ENCODE measurements at places on chromosomes 13 and 19.
A peak's percentile ranks its signal among the peaks of the same experiment; 100 is the strongest.

DNA sequence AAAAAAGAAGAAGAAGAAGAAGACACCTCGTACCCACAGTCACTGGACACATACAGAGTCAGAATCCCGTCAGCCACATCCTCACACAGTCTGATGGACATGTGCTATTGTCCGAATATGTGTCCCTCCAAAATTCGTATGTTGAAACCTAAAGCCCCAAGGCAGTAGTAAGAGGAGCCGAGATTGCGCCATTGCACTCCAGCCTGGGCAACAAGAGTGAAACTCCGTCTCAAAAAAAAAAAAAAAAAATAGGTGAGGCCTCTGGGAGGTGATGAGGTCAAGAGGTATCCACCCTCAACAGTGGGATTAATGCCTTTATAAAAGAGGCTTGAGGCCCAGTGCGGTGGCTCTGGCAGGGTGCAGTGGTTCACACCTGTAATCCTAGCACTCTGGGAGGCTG is 2.6 kb upstream of the DENND1C start:
- DNase-seq: no peak

- no peak for DNase-seq
Observed at GRCh38 chr13:99665711-99666110, 164.4 kb downstream of the TM9SF2 start.

- no peak for DNase-seq
Observed at GRCh38 chr19:2733930-2734588, 5.8 kb downstream of the SLC39A3 start.

DNA sequence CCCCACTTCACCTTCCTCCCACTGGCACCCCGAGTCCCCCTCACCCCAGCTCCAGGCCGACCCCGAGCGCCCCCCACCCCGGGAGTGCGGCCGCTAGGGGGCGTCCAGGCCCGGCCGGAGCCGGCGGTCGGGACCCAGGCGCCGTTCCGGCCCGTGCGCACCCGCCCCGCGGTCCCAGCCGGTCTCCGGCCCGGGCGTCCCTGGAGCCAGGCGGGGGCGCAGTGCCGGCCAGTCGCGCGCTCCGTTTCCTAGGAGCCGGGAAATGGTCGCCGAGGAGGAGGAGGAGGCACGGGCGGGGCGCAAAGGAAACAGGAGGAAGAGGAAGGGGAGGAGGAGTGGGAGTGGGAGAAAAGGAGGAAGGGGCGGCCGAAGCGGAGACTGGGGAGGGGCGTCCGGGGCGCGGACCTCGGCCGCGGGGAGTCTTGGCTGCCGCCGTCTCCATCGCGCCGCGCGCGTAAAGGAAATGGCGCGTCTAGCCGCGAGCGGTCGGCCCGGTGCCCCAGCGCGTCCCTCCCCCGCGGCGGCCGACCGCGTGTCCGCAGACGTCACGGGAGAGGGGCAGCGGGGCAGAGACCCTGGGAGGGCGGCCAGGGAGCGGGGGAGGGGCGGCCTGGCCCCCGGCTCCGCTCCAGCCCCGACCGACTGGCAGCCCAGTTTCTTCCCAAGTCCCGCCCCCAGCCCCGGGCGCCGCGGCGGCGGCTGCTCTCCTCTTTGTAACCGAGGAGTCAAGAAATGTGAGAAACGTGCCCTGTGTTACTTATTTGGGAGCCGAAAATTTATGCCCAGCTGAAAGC is 1.1 kb upstream of the KCTD15 start:
- DNase-seq: peak; percentile 93

GRCh38 chr19:56566904-56567273 is 379 bp upstream of the ZNF470 start:
- peak; percentile 63 for DNase-seq

GRCh38 chr13:97249796-97250495 is 27.8 kb downstream of the MBNL2 start:
- DNase-seq: no peak

DNA sequence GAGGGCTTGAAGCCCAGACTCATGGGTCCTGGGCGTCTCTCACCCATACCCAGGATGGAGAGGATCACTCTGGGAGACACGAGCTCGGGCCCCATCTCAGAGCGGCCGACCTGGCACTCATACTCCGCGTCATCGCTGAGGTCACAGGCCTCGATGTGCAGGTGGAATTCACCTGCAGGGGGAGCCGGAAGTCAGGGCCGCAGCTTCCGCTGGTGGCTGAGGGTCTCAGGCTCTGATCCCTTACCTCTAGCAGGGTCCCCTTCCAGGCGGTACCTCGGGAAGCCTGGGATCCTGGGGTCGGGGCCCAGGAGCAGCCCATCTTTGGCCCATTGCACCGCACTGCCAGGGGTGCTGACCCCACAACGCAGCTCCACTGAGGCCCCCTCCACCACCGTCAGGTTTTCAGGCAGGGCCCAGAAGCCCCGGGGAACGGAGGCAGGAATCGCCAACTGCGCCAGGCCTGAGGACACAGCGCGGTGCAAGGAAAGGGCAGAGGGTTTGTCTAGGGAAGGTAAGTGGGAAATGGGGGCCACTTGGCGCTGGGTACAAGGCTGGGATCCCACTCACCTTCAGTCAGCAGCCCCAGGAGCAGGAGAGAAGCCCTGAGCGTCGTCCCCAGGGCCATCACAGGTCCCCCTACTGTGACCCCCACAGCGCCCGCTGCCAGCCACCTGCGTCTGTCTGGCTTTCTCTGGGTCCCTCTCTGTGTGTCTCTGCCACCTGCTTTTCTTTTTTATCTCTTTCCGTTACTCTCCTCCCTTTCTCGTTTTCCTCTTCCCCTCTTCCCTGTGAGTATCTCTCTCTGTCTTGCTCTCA is 883 bp downstream of the NPHS1 start:
- peak; percentile 57 for DNase-seq

GRCh38 chr19:33406521-33407139 is 33.1 kb downstream of the CEBPG start:
- peak; percentile 89 for DNase-seq

- DNase-seq: peak; percentile 43
Observed at GRCh38 chr19:1211494-1212234, 6.1 kb downstream of the STK11 start.

DNA sequence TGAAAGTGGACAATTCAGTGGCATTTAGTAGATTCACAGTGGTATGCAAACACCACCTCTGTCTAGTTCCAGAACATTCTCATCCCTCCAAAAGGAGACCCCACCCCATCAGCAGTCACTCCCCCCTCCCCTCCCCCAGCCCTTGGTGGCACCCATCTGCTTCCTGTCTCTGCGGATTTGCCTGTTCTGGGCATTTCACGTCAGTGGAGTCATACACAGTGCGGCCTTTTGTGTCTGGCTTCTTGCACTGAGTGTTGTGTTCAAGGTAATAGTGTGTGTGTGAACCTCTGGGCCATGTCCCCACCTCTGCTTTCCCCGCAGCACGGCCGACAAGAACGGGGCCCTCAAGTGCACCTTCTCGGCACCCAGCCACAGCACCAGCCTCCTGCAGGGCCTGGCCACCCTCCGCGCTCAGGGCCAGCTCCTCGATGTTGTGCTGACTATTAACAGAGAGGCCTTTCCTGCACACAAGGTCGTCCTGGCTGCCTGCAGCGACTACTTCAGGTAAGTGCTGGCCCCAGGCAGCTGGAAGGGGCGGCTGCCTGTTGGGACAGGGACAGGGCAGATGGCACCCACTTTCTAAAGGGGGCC is 19.4 kb upstream of the CRTC1 start:
- DNase-seq: no peak

DNA sequence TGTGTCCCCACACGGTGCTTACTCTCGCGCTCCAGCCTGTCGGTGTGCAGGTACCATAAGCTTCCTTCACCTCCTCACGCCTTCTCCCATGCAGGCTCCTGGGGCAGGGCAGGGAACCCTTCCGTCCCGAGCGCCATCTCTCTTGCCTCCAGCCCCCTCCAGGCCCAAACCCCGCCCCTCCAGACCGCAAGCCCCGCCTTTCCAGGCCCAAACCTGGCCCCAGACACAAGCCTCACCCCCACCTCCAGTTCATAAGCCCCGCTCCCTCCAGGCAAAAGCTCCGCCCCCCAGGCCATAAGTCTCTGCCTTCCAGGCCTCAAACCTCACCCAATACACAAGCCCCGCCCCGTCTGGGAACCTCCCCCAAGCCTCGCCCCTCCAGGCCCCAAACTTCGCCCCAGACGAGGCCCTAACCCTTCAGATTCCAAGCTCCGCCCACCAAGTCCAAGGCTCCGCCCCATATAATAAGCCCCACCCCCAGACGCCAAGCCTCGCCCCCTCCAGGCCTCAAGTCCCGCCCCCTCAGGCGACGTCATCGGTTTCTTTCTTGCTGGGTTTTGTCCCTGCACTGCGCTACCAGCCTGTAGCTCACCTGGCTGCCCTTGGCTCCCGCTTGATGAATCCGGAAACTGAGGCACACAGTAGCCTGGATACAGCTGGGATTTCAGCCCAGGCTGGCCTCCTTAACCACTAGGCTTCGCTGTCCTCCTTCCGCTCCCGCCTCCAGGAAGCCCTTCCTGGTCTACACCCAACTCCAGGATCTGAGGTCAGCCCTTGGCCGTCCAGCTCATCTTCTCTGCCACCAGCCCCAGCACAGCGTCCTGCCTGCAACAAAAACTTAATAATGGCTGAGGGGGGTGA is 16.1 kb downstream of the MKNK2 start:
- peak; percentile 53 for DNase-seq

GRCh38 chr19:35462476-35462953 is 14.5 kb downstream of the FFAR2 start:
- DNase-seq: no peak

GRCh38 chr13:89432997-89433396 is 1761.8 kb downstream of the SLITRK5 start:
- DNase-seq: no peak

- peak; percentile 87 for DNase-seq
Observed at GRCh38 chr19:507286-508203, at the start of gene TPGS1. Gene TPGS1 (plus strand): TSS chr19:507497. CDS start chr19:507507, 10 bp downstream.

- DNase-seq: no peak
Observed at GRCh38 chr13:43203781-43204180, 180.4 kb downstream of the DNAJC15 start.

DNA sequence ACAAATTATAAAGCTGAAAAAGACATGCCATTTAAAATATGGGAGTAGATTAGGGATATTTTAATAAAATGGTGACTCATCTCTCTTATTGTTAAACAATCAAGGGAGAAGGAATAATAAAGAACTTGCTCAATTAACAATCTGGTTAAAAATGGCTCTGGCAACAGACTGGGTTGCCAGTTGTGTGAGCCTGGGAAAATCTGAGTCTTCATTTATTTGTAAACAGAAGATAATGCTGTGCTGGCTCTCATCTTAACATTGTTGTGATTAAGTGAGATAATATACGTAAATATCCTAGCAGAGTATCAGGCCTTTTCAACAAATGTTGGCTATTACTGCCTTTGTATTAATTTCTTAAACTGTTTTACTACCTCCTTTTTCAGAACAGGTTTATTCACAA is 453.3 kb downstream of the DIAPH3 start:
- DNase-seq: no peak

DNA sequence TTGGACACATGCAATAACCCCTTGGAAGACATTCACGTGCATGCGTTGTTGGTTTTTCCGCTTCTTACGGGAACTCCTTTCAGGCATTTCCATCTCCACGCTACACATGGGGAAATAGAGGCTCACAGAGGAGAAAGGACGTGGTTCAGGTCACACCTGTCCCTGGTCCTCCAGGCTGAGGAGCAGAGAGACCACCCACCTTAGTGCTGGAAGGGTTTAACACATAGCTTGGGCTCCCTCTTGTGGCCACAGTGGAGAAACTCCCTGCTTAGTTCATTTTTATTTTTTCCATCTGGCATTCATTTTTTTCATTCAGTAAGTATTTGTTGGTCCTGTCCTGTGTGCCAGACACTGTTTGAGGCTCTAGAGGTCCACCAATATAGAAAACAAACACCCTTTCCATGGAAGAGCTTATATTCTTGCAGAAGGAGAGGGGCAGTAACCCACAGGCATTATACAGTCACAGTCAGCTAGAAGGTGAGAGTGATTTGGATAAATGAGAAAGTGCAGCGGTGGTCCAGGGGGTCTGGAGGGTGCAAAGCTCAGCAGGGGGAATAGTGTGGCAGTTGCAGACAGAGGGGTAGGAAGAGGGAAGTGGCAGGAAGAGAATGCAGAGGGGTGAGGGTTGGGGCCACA is 24.2 kb upstream of the TTYH1 start:
- DNase-seq: peak; percentile 76

DNA sequence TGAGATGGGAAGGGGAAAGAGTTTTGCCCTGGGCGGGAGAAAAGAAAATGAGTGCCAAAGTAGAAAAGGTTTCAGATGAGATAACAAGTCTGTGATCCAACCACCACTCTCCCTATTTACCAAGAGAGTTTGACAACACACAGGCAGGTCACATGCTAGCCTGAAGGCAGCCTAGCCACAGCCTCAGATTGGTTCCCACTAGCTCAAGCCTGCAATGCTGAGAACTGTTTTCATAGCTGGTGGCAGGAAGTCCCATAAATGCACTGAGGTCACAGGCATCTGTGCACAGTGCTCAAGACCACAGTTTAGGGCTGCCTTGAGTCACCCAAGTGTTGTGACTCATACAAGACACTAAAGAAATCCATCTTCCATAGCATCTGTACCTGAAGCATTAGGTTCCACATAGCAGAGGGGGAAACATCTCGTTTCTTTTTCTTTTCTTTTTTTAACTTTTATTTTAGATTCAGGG is 18.5 kb upstream of the POP4 start:
- DNase-seq: no peak

DNA sequence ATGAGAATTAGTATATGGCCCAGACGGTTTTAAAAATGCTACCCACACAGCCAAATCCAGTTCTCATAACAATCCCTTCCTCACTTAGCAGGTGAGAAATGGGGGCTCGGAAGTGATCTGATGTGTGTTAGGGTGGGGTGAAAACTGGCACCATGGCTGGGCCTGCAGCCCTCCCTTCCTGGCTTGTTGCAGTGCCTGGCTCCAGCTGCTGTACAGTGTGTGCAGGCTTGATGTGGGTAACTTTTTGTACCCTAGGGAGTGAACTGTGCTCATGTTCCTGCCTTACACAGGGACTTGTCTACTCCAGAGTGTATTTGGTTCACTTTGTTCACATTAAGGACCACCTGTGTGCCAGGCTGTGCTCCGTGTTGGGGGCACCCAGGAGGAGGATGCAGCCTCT is 177.2 kb downstream of the LMO7 start:
- DNase-seq: no peak

- peak; percentile 87 for DNase-seq
Observed at GRCh38 chr19:17327654-17328516, 6.8 kb downstream of the ANO8 start.
